ENCODE measurements at places on chromosomes 4 and X. TPM values are rescaled to one million over a fixed set of nuclear protein-coding genes. Genes with fewer than 3 reads are reported as not detected.

- no peaks in the 10 kb centered on the region for H3K27me3 ChIP-seq
- no peak for DNase-seq
- H3K4me3 ChIP-seq: no peak overlapping the region
- no peak overlapping the region for H3K27ac ChIP-seq
- no peaks in the 10 kb centered on the region for H3K36me3 ChIP-seq
Observed at GRCh38 chr4:100823993-100824323, 306.1 kb upstream of the EMCN start.

FAM133A gene
- not detected for total RNA-seq

GRCh38 chrX:125093852-125094251, 225.8 kb upstream of the TEX13C start:
- no peaks in the 10 kb centered on the region for H3K4me1 ChIP-seq
- no peaks in the 10 kb centered on the region for H3K36me3 ChIP-seq
- no peak overlapping the region for H3K4me3 ChIP-seq
- no peak overlapping the region for H3K27ac ChIP-seq
- no peak for DNase-seq

DNA sequence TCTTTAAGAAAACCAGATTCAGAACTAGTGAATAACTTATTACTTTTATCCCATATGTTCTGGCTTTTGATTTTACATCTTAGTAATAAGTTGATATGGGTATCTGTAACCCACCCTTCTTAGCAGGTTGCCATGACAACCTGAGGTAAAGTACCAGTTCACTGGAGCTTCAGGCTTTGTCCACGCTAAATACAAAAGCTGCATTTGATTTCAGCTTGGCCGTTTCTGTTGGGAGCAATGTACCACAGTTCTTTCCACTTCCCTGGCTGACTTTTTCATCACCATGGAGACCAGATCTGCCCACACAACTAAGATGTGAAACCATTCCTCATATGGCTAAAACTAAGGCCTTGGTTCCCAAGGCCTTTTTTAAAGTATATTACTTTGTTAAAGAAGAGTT, 26.1 kb downstream of the KLHL34 start:
- no peaks in the 10 kb centered on the region for H3K4me1 ChIP-seq
- H3K4me3 ChIP-seq: no peak overlapping the region
- H3K27me3 ChIP-seq: no peaks in the 10 kb centered on the region

EMCN gene
- not detected for total RNA-seq

DNA sequence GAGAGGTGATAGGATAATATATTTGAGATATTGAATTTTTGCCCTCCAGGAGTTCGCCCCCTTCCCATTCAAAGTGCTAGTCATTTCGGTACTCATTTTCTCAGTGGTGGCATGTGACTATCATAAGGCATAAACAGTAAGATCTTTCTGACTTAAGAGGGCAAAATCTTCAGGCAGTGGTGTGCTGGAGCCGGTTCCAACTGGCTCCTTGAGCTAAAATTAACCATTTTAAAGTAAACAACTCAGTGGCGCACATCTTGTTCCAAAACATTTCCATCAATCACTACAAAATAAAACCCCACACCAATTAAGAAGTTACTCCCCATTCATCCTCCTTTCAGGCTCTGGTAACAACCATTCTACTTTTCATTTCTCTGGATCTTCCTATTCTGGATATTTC, 43.3 kb downstream of the LUZP4 start:
- no peaks in the 10 kb centered on the region for H3K36me3 ChIP-seq
- no peaks in the 10 kb centered on the region for H3K27me3 ChIP-seq
- H3K4me1 ChIP-seq: no peaks in the 10 kb centered on the region
- H3K27ac ChIP-seq: no peak overlapping the region
- no peak for DNase-seq

- H3K27me3 ChIP-seq: no peaks in the 10 kb centered on the region
- H3K4me3 ChIP-seq: no peak overlapping the region
- DNase-seq: peak; percentile 16
- no peaks in the 10 kb centered on the region for H3K36me3 ChIP-seq
- H3K27ac ChIP-seq: no peak overlapping the region
Observed at GRCh38 chrX:18617407-18617750, 54.5 kb downstream of the RS1 start.
